Stimulated activated CD4-positive, alpha-beta T cell treated with anti-CD3 and anti-CD28 coated beads, Interleukin-12 subunit alpha, Interleukin-12 subunit beta, amount 100 ng/mL, for 24 hours (primary cell): ENCODE measurements at places on chromosomes 7 and 10.

- no peak for DNase-seq
These were observed 27.2 kb downstream of the CCM2 start for GRCh38 chr7:45026984-45027773.

DNA sequence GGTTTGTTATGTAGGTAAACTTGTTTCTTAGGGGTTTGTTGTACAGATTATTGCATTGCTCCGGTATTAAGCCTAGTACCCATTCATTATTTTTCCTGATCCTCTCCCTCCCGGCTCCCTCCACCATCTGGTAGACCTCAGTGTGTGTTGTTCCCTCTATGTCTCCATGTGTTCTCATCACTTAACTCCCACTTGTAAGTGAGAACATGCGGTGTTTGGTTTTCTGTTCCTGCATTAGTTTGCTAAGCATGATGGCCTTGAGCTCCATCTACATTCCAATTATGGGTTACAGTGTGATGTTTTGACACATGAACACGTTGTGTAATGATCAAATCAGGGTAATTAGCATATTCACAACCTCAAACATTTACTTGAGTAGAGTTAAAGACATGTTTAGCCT, 237.5 kb downstream of the ABCA13 start:
- DNase-seq, result no peak

- DNase-seq, result peak; percentile 22
These were observed 68.0 kb upstream of the SAMD8 start for GRCh38 chr10:75043256-75044131.

GRCh38 chr7:35037211-35037525, at the start of gene DPY19L1:
TSS of gene DPY19L1 (minus strand) at chr7:35037485. CDS start at chr7:35037394, 91 bp downstream.
- DNase-seq, result no peak

DNA sequence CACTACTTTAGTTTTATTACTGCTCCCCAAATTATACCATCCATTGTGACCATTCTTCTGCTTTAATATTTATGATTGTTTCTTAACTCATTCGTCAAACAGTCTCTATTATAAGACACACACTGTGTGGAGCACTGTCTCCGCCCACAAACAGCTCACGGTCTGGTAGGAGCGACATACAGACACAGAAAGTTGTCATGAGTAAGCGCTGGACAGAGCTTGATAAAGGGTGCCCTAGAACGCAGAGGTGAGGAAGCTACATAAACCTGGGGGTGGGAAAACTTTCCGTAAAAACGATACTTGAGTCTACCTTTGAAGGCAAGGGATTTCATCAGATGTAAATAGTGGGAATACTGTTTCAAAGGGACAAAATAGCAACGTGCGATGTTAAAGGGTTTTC, 207.9 kb downstream of the PHF14 start:
- DNase-seq, result no peak

DNA sequence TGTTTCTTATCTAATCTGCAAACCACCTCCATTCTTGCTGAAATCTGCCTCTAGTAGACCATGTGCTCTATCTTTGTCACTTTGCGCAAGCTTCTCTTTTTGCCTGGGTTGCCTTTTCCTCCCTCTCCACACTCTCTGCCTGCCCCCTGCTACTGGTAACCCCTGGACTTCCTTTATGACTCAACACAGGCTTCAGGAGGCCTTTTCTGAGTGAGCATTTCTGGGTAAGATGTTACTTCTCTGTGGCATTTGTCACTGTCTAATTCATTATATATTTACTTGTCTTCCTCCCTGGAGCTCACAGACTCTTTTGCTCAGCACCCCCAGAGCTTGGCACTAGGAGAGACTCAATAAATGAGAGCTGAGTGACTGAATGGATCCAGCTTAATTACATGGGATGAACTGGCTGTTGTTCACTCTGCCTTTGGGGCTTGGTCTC, 8.4 kb downstream of the GOLGA7B start:
- no peak for DNase-seq

- DNase-seq, result no peak
These were observed 83.0 kb upstream of the SEC61G start for GRCh38 chr7:54841772-54842697.

GRCh38 chr10:125187238-125188194, 27.2 kb upstream of the CTBP2 start:
- no peak for DNase-seq

- no peak for DNase-seq
These were observed 6.9 kb upstream of the PDGFA start for GRCh38 chr7:526460-527034.

DNA sequence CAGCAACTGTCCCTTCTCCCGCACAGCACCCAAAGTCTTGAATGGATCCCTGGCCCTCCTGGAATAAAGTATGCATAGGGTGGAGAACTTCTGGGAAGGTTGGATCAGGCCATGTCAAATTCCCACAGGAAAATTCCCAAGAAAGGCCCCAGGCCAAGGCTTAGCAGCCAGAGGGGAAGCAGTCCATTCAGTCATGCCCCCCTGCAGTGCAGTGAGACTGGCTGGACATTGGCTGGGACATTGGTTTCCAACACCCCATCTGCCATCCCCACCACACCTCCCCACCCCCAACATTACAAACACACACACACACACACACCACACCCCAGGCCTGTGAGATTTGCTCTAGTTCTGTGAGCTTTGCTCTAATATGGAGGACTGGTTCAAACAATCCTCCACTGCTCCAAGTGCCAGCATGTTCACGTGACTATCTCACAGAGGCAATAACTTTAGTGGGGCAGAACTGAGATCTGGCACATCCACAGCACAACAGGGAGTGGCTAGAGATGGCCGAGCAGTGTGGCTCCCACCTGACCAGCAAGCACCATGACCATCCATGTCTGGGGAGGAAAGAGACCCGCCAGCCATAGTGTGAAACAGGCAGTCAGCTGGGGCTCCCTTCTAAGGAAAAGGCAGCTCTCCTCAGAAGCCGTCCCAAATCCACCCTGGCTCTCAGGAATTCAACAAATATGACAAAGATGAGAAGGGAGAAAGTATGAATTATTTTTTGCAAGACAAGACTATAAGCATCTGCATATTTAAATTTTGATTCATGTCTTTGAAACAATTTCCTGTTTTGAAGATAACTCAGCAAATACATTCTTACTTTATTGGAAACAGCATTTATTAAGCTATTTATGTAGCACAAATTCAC, 6.7 kb upstream of the FAM170B start:
- DNase-seq, result no peak

- DNase-seq, result no peak
These were observed 55.9 kb upstream of the MXI1 start for GRCh38 chr10:110151467-110151866.

DNA sequence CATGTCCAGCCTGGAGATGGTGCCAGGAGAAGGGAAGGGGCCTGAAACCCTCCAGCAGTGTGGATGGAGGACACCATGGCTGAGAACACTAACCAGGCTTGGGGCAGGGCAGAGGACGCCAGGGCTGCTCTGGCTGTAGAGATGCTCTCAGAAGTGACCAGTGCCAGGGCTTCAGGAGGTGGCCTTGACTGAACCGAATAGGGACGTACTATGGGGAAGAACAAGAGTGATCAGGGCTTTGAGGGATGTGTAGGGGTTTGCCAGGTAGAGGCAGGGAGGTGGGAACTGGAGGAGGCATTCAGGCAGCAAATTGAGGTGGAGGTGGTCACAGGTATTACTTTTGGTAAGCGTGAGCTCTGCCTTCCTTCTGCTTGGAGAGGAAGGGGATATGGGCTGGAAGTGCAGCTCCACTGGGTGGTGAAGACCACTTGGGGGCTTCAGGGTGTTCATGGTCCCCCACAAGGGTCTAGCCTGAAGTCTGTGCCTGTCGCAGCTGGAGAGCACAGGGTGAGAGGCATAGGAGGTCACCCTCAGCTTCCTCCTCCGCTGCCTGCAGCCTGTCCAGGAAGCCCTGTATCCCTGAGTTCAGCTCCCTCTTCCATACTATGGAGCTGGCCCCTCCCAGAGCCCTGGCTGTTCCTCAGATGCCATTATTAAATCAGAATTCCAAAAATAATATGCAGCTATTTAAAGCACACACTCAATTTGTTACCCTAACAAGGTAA, 27.8 kb downstream of the ADCY1 start:
- DNase-seq, result no peak

DNA sequence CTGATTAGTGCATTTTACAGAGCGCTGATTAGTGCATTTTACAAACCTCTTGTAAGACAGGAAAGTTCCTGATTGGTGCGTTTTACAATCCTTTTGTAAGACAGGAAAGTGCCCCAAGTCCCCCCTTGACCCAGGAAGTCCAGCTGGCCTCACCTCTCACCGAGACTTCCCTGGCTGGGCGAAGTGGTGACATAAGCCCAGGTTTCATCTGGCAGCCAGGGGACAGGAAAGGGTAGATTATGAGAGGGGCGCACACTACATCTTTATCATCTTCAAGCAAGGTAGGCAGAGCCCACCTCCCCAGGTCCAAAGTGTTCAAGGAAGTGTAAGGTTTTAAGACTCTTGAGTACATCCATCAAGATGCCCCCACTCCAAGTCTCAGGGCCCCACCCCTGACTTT, 5.5 kb upstream of the GDF10 start:
- no peak for DNase-seq

DNA sequence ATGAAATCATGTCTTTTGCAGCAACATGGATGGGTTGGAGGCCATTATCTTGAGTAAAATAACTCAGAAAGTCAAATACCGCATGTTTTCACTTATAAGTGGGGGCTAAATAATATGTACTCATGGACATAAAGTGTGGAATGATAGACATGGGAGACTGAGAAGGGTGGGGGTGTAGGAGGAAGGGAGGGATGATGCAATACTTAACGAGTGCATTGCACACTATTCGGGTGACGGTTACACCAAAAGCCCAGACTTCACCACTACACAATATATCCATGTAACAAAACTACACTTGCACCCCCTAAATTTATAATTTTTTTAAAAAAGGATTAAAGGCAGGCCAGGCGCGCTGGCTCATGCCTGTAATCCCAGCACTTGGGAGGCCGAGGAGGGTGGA, 13.6 kb downstream of the LGI1 start:
- DNase-seq, result no peak

GRCh38 chr7:106317971-106318370, 33.2 kb upstream of the NAMPT start:
- DNase-seq, result no peak

DNA sequence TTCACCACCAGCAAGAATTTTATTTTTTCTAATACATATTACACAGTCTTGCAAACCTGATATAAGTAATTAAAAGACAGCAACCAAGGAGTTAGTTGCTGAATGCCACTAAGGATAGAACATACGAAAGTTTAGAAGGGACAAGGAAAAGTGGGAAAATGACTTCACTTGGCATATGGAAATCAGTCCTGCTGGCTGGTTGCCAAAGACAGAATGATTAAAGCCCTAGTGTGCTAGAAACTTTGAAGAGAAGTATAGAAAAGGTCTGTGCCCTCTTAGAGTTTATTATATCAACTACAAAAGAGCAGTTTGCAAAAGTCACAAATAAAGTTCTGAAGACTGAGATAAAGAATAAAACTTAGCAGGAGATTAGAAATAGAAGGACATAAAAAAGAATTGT, 5.8 kb upstream of the YAE1 start:
- DNase-seq, result no peak

- DNase-seq, result no peak
These were observed 239.1 kb upstream of the KAT6B start for GRCh38 chr10:74587109-74587854.

DNA sequence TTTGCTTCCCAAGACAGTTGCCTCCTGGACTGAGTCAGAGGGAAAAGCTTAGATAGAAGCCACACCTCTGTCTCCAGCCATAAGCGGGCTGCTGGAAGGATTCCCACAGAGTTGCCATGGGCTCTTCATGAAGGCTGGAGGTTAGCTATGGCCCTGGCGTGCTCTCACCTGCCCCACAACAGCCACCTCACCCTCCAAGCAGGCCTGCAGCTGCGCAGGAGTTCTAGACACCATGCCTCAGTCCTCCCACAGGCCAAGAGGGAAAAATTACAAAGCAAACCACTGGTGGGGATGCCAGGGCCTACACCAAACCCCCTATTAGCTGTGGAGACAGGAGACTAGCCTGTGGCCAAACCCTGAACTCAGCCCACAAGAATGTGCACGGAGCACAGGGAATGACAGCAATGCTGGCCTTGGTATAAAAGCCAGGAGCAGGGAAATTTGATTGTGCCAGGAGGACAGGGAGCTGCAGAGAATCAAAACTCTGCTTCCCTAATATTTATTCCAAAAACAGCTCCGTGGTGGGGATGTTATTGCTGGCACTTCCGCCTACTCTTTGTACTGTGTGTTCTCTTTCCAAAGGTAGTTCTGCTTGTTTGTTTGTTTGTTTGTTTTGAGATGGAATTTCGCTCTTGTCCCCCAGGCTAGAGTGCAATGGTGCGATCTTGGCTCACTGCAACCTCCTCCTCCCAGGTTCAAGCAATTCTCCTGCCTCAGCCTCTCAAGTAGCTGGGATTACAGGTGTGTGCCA, 60.3 kb upstream of the STK17A start:
- no peak for DNase-seq
